ENCODE measurements at places on chromosomes 6 and 20.

- no peak for DNase-seq
Observed at GRCh38 chr20:45993197-45993951, 15.3 kb upstream of the MMP9 start.

DNA sequence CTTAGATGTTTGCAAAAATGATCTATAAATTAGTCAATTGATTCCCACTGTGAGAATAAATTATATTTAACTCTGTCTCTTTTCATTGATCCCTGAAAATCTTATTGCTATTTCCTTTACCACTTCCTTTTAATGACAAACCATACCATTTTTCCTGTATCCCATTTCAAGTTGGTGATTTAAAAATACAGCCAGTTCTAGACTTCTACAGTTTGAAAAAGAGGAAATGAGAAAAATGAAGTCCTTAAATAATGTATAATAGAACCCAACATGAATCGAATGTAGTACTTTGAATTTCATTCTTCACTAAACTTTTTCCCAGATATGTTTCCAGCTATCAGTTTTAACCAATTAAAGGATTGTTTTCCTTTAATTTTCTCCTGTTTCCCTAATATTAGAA lies 29.5 kb upstream of the SDHAF4 start:
- no peak for DNase-seq

DNA sequence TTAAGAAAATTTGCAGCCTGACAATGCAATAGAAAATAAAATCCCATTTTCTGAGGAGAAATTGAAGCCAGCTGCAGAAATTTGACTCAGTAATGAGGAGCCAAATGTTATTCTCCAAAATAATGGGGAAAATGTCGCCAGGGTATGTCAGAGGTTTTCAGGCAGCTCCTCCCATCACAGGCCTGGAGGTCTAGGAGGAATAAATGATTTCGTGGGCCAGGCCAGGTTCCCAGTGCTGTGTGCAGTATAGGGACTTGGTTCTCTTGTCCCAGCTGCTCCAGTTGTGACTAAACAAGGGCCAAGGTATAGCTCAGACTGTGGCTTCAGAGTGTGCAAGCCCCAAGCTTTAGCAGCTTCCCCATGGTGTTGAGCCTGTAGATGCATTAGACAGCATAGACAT lies 1240.8 kb upstream of the ADGRB3 start:
- DNase-seq = no peak

- no peak for DNase-seq
Observed at GRCh38 chr6:84346372-84346771, 118.9 kb upstream of the CEP162 start.

DNA sequence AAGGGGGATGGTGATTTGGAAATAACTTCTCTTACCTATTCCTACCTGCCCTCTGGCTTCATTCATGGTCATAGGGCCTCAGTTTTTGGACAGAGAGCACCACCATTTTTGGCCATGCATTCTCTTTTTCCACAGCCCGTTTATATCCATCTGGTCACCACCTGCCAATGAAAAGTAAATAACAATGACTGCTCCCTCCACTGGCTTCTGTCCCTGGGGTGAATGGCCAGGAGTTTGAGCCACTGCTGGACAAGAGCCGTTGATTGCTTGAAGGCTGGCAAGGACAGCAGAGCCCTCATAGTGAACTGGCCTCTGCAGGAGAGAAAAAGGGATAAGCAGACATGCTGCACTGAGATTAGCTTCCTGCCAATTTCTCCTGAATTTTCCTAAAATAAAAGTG lies 261.8 kb downstream of the ADGB start:
- DNase-seq = no peak

DNA sequence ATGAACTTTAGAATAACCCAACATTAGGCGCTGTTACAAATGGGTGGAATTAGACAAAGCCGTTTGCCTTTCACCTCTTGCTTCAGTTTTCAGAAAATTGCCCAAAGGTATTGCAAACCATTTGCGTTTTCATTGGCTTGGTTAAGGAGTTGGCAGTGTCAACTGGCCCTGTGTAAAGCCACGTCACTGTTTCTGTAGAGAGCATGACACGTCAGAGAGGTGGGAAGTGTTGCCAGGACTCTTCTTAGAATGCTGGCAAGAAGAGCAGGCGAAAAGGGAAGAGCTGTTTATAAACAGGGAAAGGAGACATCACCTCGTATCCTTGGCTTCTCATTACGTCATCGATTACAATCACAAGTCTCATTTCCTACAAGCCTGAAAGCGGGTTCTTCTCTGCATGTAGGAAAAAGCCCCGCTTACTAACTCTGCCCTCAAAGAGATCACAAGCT lies 4.2 kb upstream of the IRF4 start:
- DNase-seq = no peak

DNA sequence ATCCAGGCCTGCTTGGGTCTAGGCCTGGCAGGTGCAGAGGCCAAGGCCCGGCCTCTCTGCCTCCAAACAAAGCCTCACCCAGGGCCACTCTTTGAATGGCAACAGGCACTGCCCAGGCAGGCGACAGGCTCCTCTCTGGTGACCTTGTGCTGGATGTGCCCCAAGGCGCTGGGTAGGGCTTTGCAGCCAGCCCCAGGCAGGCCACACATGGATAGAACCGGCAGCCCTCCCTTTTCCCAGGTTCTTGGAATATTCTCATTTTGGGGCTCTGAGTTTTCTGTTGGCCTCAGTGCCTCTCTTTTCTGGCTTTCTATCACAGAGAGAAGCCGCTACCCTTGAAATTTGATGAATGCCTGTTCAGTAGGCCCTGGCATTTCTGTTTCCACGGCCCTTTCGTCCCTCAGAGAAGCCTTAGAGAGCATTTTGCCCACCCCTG lies 18.9 kb downstream of the PKIG start:
- no peak for DNase-seq

DNA sequence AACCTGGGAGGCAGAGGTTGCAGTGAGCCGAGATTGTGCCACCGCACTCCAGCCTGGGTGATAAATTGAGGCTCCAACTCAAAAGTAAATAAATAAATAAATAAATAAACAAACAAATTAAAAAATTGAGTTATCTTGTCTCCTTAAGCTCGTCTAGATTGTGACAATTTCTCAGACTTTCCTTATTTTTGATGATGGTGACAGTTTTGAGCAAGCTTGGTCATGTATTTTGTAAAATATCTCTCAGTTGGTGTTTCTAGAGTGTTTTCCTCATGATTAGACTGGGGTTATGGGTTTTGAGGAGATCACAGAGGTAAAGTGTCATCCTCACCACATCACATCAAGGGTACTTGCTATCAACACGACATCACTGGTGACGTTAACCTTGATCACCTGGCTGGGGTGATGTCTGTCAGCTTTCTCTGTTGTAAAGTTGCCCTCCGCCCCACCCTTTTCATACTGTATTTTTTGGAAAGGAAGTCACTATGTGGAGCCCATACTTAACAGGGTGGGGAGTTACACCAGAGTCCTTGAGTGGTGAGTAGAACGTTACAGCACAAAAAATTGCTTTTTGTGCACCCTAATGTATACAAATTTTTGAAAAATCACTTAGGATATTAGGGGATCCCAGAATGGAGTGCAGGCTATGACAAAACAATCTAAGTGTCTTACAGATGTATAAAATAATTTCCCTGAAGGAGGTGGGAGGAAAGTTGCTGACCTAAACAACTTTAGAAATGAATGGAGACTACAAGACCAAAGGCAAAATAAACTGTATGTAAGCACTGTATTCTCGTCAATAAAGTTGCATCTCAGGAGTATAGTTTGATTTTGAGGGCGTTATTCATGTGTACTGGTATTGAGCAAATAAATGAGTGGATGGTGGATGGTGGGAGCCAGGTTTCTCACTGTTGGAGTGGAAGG lies 116.4 kb upstream of the SGK1 start:
- no peak for DNase-seq

All from stimulated activated naive B cell treated with anti-CD40 and anti-IgM and Interleukin-4, amounts not matched to agents 10 μg/mL and 1 μg/mL and 100 μg/mL, for 72 hours (primary cell).